ENCODE measurements at places on chromosomes 2 and 18.

- DNase-seq, result peak; percentile 69
Measured at GRCh38 chr2:172084645-172085459, 455 bp upstream of the DLX1 start.

DNA sequence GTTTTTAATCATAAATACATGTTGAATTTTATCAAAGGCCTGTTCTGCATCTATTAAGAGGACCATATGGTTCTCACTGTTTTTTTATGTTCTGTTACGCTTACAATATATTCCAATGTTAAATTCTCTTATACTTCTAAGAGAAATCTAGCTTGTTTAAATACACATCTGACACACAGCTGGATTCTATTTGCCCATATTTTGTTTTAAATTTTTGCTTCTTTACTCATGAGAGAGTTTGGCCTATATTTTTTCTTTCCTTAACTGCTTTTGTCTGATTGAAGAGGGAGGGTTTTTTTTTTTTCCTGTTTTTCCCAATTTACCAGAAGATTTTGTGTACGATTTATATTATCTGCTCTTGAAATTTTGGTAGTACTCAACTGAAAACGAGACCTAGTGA is 34.9 kb downstream of the RNF144A start:
- no peak for DNase-seq

DNA sequence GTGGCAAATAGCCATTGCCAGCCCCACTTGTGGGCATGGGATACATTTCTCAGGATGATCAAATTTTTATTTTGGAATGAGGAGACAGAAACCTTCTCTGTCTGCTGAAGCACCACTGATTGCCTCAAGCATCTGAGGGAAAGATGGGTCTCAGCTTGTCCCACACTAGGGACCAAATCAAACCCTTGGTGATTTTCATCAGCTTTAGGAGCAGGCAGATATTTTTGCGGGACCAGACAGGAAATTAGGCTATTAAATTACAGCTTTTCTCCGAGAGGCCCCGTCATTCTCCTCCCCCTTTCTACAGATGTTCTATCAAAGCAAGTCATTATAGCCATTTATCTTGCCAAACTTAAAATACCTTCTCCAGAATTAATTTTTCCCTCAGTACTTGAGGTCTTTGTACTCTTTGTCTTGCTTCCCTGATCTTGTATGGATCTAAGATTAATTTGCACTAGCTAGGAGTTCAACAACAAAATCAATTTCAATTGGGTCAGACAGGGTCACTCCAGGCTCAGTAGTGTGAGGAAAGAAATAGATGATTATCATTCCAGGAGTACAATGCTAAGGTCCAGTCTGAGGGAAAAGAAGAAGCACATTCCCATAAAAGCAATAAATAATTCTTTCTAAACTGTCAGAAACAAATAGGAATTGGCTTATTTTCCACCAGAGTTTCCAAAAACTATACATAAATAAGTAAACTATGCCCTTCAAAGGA is 818.1 kb upstream of the SOX11 start:
- no peak for DNase-seq

DNA sequence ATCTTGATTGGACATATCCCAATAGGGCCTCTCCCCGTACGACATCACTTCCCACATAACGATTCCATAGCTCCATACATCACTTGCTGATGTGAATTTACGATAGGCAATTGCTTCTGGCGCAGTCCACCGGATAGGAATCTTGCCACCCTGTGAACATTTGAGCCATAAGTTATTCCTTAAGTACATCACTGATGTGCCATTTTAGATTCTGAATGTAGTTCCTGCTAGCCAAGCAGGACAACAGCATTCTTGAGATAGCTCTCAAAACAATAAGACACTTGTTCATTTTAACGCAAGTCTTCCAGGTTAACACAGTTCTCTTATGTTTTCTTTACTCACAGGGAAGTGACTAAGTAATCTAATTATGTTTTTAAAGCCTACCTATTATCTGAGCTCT is 138.0 kb downstream of the EPHA4 start:
- no peak for DNase-seq

GRCh38 chr2:101152272-101153076 is 1.3 kb upstream of the TBC1D8 start:
- peak; percentile 31 for DNase-seq

Data from CD4-positive, alpha-beta T cell treated with Interferon gamma for 1 hour (primary cell).